ENCODE measurements at places on chromosomes 12 and 14.

DNA sequence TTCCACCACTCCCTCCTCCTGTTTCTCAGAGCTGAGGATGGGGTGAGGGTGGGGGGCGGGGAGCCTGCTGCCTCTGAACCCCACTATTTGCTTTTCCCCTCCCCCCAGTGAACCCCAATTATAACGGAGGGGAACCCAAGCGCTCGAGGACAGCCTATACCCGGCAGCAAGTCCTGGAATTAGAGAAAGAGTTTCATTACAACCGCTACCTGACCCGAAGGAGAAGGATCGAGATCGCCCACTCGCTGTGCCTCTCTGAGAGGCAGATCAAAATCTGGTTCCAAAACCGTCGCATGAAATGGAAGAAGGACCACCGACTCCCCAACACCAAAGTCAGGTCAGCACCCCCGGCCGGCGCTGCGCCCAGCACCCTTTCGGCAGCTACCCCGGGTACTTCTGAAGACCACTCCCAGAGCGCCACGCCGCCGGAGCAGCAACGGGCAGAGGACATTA, 1.1 kb downstream of the HOXC4 start:
- no peak for DNase-seq

DNA sequence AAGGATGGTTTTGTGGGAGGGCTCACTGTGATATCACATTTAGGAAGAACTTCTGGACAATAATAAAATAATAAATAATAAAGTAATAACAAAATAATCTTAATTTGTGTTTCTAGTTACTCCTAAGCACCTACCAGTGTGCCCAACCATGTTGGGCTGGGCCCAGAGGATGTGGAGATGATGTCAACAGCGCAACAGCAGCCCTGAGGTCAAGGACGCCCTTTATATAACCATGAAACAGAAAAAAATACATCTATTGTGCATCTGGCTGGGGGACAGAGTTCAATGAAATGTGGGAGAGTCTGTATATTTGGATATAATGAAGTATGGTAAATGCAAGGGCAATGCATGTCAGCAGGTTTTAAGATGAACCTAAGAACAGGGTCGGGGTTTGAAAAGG, 552.8 kb downstream of the VRK1 start:
- DNase-seq: no peak

GRCh38 chr14:56055511-56055910, 62.7 kb upstream of the PELI2 start:
- DNase-seq: no peak

GRCh38 chr12:106110626-106111300, 28.0 kb downstream of the NUAK1 start:
- no peak for DNase-seq

DNA sequence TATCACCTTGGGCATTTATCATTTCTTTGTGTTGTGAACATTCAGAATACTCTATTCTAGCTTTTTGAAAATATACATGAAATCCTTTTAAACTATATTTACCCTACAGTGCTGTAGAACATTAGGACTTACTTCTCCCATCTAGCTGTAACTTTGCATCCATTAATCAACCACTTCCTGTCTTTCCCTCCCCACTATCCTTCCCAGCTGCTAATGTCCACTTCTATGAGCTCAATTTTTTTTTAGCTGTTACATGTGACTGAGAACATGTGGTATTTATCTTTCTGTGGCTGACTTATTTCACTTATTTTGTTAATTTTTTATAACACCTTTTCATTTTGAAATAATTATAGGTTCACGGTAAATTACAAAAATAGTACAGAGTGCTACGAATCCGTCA, 136.0 kb downstream of the LMNTD1 start:
- no peak for DNase-seq

- DNase-seq: no peak
Measured at GRCh38 chr12:85644508-85644907, 191.7 kb downstream of the RASSF9 start.

DNA sequence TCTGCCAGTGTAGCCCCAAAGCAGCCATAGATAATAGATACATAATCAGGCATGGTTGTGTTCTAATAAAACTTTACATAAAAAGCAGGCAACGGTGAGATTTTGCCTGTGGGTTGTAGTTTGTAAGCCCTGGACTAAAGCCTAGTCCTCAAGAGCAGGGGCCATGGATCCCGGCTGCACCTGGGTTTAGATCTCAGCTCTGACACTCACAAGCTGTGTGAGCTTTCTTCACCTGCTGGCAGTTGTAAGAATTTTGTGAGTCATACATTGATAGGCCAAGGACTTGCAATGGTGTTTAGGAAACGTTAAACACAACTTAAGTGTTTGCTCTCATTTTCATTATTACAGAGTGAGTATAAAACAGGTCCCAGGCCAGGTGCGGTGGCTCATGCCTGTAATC, 395.8 kb upstream of the TBX3 start:
- DNase-seq: no peak

DNA sequence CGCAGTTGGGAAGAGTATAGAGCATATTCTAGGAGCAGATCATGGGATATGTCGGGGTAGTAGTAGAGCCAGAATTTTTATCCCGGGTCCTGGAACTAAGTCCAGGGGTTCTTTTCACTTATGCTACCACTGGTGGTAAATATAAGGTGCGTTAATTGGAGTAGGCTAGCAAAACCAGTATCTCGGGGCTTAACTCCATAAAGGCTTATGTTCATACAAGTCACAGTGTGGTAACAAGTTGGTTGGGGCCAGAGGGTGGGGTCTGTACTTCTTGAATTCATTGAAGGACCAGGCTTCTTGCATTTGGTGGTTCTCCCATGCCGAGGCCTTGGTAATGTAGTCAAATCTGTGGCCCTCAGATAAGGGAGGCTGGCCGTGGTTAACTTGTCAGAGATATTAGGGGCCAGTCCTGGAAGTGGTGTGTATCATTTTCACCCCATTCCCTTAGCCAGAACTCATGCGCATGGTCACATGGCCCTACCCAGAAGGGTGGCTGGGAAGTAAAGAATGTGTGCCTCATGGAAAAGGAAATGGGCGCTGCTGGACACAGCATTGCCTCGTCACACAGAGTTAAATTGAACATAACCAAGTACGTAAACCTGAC, 1.5 kb upstream of the ZNF641 start:
- no peak for DNase-seq

DNA sequence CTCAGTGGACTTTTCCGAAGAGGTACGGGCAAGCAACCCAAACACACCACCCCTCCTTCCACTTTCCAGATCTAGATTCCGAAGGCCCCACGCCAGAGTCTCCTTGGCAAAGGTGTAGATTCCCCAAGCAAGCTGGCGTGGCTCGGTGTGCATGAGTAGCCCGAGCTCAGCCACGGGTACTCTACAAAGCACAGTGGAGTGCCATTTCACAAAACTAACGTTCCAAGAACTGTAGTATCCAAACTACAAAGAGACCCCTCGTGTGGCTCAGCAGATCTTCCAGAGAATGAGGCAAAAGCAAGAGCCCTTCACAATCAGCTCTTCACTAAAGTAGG, 72.1 kb downstream of the FOXN3 start:
- DNase-seq: no peak

- no peak for DNase-seq
Measured at GRCh38 chr14:53744857-53745256, 211.8 kb downstream of the BMP4 start.

DNA sequence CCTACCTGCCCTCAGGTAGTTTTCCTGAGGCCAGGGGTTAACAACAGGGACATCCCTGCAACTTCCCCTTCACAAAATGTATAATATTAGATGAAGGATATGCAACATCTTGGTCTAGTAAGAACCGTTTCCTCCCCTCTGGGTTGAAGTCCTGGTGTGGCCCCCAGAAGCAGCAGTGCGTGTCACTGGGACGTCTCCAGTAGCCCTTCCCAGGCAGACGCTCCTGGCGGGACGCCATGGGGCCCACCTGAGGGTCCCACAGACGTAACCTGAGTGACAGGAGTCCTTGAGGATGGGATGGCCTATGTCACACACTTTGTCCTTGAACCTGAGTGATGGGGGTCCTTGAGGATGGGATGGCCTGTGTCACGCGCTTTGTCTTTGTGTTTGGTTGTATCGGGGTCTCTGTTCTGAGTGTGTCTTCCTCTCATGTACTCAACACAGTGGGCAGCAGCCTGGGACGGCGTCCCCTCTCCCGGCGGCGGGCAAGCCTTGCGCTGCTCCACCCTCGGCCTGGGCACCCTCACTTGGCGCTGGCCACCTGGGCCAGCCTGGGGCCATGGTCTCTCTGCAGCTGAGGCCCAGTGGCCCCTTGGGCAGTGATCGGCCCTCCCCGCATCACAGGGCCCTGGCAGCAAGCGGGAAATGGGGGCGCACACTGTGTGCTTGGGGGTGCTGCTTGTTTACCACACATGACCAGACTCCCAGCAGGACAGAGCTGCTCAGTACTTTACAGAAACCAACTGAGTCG, 14.3 kb upstream of the AMN start:
- DNase-seq: no peak

DNA sequence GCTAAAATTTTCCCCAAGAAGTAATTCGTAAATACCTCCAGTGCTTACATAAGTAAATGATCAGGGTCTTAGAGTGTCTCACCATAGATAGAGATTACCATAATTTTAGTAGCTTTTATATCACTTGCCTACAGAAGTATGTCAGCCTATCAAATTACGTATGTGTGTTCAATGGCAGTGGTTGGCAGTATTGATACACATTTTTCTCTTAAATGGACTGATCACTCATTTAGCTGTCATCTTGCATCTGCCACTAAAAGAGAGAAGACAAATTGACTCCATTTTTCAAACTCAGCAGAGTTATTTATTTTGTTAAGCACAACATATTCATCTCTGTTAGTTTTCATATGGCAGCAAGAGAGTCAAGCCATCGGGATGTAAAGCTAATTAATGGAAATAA, 413.1 kb upstream of the CLEC14A start:
- no peak for DNase-seq

DNA sequence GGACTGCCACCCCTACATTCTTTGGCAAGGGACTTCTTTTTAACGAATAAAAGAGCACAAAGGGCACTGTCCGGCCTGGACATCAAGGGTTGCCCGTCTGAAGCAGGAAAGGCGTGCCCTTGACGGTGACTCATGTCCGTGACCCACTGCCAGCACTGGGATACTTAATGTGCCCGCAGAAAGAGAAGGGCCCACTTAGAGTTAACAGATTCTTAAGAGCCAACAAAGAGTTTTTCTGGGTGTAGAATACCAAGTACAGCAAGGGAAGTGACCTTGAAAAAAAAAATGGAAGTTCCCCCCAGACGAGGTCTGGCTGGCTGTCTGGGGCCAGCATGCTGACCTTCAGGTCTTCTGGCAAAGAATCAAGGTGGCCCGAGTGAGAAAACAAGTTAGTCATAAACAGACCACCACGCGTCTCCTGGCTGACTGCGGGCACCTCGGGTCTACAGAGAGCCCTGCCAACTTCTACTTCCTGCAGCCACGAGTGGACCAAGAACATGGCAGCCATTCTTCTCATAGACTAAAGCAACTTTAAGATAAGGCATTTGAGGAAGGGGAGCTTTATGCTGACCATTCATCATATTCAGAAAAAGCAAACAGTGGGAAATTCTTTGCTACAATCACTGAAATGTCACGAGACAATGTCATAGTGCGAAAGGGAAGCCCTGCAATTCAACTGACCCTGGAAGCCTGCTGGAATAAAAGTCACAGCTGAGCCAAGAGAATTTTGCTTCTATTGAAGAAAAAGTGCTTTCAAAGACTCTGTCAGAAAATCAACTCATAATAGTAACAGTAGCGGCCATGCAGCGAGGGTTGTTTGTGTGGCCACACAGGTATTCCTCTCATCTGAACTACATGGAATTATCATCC, 10.5 kb upstream of the SELPLG start:
- no peak for DNase-seq

DNA sequence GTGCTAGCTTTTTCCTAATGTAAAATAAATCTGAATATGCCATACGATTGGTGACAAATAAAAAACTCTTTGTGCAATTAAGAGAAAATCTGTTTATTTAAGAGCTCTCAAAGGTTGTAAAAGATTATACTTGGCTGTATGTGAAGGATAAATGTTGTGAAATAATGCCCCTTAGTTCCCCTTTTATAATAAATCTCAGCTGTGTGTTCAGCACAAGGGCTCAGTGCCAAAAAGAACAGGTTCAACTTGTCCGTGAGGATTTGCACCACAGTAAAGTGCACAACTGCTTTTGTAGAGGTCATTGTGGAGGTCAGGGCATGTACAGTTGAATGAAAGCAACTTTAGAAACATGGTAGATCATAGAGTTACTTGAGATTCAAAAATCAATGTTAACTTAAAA, 118.6 kb downstream of the TRMT5 start:
- peak; percentile 52 for DNase-seq

GRCh38 chr14:55979096-55979495, 139.1 kb upstream of the PELI2 start:
- DNase-seq: no peak

DNA sequence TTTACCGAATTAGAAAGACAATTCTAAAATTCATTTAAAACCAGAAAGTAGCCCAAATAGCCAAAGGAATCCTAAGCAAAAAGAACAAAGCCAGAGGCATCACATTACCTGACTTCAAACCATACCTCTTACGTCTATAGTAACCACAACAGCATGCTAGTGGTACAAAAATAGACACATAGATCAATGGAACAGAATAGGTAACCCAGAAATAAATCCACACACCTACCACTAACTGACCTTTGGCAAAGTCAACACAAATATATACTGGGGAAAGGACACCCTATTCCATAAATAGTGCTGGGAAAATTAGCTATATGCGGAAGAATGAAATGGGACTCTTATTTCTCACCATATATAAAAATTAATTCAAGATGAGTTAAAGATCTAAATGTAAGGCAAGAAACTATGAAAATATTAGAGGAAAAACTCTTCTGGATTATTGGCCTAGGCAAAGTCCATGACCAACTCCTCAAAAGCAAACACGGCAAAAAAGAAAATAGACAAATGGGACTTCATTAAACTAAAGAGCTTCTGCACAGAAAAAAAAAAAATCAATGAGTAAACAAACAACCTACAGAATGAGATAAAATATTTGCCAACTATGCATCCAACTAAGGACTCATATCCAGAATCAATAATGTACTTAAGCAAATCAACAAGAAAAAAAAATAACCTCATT, 568.9 kb downstream of the SOX5 start:
- DNase-seq: no peak

DNA sequence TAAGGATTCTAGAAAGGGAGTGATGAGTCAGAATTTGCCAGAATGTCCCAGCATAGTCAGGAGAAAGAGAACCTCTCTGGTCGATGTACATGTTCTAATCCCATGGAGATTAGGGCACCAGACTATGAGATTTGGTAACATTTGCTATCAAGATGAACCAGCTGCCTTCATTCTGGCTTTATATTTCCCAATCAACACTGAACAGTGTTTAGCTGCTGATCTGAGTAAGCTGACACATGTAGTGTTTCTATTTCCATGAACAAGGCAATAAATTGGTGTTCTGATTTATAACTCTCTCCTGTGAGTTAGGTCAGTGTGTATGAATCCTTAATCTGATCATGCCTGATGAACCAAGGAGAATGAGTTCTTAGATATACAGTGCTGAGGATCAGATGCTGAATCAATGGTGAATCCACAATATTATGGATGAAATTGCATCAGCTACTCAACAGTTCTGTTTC, 158.0 kb upstream of the AMIGO2 start:
- peak; percentile 4 for DNase-seq

DNA sequence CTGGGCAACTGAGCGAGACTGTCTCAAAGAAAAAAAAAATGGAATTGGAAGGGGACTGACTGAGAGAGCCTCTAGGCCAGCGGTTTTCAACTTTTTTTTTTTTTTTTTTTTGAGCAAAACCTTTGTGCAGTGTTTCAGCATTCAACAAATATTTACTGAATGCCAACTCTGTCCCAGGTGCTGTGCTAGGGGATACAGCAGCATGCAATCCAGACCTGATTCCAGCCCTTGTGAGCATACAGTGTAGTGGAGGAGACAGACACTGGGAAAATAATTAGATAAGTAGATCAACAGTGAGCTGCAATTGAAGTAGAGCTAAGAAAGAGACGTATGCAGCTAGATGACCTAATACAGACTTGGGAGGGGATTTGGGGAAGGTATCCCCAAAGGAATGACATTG, 23.8 kb upstream of the LTBP2 start:
- no peak for DNase-seq
